Activated T-cell treated with anti-CD3 and anti-CD28 coated beads, Interleukin-2, amount 50 U/mL, for 72 hours (primary cell): ENCODE measurements at places on chromosomes 11 and 22. TPM values are rescaled to one million over a fixed set of nuclear protein-coding genes. Genes with fewer than 3 reads are reported as not detected.
A peak's percentile ranks its signal among the peaks of the same experiment; 100 is the strongest.

KCTD17 gene
- 30.1 TPM for total RNA-seq

DUSP8 gene
- 2.8 TPM for total RNA-seq

OR2AG1 gene
- total RNA-seq = not detected

MUC2 gene
- not detected for total RNA-seq

PANX1 gene
- total RNA-seq = 13.5 TPM

DNA sequence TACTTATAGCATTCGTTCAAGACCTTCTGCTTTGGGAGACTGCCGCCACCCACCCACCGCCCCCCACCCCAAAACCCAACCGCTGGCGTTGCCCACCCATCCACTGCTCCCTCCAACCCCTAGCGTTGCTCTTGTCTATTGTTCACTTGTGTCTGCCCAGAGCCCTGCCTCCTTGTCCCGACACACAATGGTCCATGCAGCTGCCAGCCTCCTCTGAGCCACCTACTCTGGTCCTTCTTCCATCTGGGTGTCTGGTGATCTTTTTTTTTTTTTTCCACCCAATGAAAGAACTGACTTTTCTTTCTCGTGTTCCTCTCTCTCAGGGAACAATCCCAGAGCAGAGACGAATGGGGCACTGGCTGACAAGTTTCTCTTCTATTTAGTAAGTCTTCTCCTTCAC is 256.0 kb upstream of the SESN3 start:
- DNase-seq = no peak

DNA sequence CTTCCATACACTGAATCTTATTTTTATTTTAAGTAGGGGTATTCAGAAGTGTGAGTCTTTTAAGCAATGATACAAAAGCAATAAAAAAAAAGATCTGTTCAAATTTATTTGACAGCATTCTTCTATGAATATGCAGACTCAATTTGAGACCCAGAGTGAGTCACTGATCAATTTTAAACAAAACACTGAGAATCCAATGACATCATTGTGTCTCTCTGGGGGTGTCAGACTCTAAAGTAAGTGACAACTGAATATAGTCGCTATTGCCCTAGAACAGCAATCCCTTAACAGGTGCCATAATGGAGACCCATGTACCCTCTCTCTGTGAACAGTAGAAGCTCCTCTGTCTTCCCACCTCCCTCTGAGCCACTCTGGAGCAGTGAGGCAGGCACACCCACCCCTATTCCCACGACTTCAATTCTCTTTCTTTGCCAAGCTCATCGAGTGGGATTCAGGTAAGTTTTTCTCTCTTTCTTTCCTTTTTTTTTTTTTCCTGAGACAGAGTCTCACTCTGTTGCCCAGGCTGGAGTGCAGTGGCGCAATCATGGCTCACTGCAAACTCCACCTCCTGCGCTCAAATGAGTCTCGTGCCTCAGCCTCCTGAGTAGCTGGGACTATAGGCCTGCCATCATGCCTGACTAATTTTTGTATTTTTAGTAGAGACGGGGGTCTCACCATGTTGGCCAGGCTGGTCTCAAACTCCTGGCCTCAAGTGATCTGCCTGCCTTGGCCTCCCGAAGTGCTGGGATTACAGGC is 5.1 kb upstream of the RPS3 start:
- DNase-seq = no peak

DNA sequence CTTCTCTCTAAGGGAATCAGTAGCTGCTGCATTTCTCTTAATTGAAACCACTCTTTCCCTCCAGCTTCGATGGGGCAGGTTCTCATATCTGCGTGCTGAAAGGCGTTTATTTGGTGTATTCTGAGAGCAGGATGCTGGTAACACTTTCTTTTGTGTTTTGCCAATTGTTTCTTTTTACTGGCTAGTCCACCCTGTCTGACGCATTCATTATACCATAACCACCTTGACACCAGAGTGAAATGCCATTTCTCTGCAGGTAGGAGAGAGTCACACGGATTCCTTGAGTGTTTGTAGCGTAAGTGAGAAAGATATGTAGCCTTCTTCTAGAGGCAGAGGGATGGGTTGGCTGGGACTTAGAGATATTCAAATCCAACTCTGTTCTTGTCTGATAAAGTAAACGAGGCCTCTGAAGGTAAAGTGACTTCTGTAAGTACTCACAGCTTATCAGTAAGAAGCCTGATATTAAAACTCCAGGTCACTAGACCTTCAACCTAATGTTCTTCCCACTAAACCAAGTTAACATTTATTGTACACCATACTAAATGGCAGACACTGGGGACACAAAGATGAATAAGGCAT is 21.4 kb downstream of the CD44 start:
- peak; percentile 33 for DNase-seq

DNA sequence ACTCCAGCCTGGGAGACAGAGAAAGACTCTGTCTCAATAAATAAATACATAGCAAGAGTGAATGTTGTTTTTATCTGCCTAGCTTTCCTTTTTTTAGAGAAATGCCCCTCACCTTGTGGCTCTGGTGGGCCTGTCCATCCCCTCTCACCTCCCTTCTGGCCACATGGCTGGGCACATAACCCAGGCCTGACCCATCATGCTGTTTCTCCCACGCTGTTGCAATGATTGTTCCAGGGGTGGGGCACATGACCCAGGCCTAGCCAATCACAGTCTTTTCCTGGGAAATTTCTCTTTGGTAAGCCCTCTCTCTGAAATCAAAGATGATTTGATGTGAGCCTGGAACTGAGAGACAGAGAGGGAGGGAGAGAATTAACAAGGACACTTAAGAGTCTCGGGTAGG is 5.5 kb upstream of the CYTH4 start:
- no peak for DNase-seq

GRCh38 chr22:22976033-22976922 is 88.7 kb downstream of the IGLL5 start:
- no peak for DNase-seq

GRCh38 chr22:28923826-28924732 is 40.7 kb downstream of the ZNRF3 start:
- no peak for DNase-seq

GRCh38 chr11:93623179-93623578 is 38.3 kb upstream of the CEP295 start:
- no peak for DNase-seq
